ENCODE measurements at places on chromosomes 6 and 20.

GRCh38 chr6:96794980-96795379 lies 42.3 kb downstream of the GPR63 start:
- no peak for DNase-seq

DNA sequence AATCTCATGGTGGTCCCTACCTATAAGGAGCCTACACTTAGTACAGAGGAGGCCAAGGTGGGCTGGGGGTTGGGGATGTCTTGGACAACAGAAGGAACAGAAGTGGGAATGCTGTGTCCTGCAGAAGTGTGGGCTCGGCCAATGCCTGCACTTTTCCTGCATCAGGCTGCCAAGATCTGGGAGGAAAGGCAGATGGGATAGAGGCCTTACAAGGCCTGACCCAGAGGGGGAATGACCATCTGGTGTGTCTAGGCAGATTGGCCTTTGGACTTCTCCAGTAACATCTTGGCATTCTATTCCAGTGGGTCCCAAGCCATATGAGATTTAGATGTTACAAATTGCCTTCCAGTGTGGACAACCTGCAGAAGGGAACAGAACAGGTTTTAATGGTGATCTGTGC lies 124.7 kb upstream of the GPR6 start:
- DNase-seq = no peak

- no peak for DNase-seq
These were observed 48.0 kb upstream of the SEC63 start for GRCh38 chr6:108005961-108006360.

- DNase-seq = no peak
These were observed 30.7 kb downstream of the ARMC2 start for GRCh38 chr6:108878942-108879341.

GRCh38 chr20:61569825-61570224 lies 317.8 kb downstream of the CDH4 start:
- DNase-seq = no peak

DNA sequence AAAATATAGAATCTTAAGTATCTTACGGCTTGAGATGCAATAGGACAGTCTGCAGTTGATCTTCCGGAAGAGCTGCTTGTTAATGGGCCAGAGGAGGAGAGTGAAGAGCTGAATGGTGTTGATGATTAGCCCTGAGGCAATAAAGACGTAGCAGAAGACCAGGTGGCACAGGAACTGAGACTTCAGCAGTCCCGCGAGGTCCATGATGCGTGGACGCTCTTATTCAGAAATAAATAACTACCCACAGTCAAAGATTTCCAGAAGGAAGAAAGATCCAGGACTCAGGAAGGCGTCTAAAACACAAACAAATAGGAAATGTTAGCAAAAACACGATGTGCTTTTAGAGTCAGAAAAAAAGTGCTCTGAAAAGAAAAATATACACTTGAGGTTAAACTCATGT lies 41.9 kb downstream of the AGPAT4 start:
- no peak for DNase-seq

DNA sequence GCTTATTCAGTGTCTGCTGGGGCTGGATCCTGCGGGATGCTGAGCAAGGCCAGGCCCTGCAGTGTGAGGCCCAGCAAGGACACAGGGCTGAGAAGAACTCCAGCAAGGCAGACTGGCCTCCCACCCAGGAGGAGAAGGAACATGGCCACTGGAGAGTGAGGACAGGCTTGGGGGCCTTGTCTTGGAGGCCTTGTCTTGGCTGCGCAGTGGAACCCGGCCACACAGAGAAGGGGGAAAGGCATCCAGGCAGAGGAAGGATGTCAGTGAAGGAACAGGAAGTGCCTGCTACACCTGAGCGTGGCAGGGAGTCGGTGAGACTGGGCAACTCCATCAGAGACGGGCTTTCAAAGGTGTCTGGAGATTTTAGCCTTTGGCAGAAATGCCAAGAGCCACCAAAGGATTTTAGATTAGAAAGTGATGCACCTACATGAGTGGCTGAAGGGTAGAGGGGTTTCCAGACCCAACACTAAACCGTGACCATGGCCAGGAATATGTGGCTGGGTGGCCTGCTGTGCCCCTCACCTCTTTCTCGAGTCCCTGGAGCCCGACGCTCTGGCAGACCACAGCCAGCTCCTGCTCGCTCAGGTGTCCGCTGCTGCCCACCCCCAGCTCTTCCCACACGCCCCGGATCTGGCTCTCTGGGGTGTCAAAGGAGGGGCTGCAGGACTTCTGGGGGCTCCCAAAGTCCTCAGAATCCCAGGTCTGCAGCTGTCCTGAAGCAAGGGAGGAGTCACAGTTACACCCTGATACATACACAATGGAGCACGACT lies 80.8 kb downstream of the NINL start:
- no peak for DNase-seq

GRCh38 chr20:29410806-29411457 lies 1846.5 kb upstream of the DEFB115 start:
- DNase-seq = no peak

DNA sequence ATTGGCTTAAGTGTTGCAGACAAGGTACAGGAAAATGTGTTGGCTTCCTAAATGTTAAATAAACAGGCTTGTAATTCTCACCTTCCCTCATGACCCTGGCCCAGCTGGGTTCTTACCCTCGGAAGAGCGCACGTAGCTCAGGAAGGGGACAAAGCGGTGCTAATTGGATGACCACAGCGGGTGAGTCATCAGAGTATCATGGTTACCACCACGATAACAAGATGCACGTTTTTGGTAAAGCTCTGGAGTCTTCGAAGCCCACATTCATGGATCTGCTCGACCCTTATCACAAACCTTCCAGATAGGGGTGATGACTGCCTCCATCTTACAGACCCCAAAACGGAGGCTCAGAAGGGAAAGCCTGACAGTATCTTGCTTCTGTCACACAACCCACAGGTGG lies 32.8 kb downstream of the APCDD1L start:
- no peak for DNase-seq

DNA sequence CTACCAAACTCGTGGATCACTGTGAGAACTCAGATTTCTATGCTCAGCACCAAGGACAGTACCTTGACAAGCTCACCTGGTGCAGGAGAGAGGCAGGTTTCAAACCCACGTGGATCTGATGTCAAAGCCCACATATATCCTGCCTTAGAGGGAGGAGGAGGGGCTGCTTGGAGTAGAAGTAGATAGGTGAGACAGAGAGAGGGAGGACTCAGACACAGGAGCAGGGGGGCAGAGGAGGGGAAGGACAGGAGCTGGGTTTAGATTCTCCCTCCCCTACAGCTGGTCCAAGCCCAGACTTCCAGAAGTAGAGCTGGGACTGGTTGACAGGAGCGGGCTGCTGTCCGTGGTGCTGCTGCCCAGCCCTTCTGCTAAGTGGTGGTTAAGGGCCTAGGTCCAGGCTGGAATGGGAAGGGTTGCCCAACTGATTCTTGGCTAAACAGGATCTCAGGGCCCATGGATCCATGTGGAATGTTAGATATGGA lies 77.5 kb downstream of the CDH22 start:
- no peak for DNase-seq

- DNase-seq = no peak
These were observed 38.0 kb downstream of the TBC1D7 start for GRCh38 chr6:13290335-13290734.

- DNase-seq = no peak
These were observed 127.5 kb upstream of the CCDC28A start for GRCh38 chr6:138645976-138646640.

DNA sequence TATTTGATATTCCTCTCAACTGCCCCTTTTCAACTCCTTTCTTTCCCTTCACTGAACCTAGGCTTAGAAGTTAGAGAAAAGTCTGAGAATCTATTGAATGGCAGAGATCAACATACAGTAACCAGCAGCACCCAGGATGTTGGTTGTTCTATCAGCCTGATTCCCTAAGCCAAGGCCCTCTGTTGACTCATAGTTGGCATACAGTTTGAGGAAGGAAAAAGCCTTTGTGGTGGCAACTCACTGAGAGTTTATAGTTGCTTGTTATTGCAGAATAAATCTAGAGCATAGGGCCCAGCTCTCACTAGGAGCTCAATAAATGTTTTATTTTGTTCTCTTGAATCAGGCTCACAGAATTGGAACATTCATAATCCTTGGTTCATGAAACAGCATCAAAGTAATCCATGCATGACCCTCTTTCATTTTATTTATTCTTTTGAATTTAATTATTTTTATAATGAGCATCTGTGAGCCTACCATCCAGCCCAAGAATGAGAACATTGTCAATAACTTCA lies 119.1 kb upstream of the ADGRF1 start:
- DNase-seq = no peak

- DNase-seq = no peak
These were observed 145.2 kb downstream of the COL21A1 start for GRCh38 chr6:56102216-56102615.

DNA sequence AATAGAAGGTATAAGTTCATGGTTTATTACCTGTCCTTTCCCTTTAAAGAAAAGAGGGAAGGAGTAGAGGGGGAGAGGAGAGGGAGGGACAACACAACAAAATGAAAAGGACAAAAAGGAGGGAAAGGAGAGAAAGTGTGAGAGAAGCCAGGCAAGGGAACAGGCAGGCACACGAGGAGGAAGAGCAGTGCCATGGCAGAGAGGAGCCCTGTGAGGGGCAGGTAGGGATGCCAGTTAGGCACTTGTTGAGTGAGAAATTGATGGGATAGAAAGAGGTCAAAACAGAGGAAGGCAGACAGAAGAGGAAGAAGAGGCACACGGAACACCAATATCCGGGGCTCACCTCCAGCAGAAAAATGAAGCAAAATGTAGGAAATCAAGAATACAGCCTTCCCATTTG lies 42.5 kb downstream of the TNFAIP3 start:
- DNase-seq = no peak

- DNase-seq = no peak
These were observed 937 bp downstream of the AKAP7 start for GRCh38 chr6:131136021-131136786.

DNA sequence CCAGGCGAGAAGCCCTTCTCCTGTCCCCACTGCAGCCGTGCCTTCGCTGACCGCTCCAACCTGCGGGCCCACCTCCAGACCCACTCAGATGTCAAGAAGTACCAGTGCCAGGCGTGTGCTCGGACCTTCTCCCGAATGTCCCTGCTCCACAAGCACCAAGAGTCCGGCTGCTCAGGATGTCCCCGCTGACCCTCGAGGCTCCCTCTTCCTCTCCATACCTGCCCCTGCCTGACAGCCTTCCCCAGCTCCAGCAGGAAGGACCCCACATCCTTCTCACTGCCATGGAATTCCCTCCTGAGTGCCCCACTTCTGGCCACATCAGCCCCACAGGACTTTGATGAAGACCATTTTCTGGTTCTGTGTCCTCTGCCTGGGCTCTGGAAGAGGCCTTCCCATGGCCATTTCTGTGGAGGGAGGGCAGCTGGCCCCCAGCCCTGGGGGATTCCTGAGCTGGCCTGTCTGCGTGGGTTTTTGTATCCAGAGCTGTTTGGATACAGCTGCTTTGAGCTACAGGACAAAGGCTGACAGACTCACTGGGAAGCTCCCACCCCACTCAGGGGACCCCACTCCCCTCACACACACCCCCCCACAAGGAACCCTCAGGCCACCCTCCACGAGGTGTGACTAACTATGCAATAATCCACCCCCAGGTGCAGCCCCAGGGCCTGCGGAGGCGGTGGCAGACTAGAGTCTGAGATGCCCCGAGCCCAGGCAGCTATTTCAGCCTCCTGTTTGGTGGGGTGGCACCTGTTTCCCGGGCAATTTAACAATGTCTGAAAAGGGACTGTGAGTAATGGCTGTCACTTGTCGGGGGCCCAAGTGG lies 5.3 kb downstream of the SNAI1 start:
- no peak for DNase-seq

Data from activated CD4-positive, alpha-beta T cell treated with anti-CD3 and anti-CD28 coated beads, Interleukin-2, amount 50 U/mL, for 24 hours (primary cell).